NCI-H2029 (cell line): ENCODE measurements at places on chromosomes 11 and 22.

GRCh38 chr11:9332655-9333054 is 18.3 kb upstream of the TMEM41B start:
- no peak for DNase-seq

- no peak for DNase-seq
These were observed 41.6 kb downstream of the ACER3 start for GRCh38 chr11:76902121-76903014.

DNA sequence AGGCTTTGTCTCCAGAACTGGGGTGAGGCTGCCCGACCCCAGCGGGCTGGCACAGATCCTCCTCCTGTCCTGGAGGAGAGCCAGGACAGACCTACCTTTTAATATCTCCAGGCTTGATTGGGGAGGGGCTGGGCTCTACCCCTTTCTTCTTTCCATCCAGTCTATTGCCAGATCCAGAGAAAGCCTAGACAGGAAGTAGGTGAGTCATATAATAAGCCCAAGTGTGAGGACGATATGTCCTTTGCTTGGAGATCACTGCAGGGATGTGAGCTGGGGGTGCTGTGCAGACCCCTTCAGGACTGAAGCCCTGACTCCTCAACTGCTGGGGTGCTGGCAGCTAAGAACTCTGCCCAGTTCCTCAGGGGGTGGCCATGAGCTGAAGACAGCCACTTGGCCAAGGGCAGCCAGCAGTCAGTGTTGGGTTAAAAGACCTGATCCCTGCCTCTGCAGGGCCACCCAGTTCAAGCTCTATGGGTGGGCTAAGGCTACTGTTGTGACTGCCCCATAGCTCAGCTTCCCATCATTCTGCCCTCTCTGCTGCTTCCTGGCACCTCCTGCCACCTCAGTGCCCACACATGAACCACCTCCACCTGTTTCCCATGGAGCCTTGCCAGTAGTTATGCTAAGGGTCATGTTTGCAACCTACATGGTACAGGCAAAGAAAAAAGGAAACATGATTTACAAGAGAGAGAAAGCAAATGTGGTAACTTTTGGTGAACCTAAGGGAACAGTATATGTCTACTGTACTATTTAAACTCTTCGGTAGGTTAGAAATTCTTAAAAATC is 8.3 kb upstream of the C22orf39 start:
- no peak for DNase-seq

GRCh38 chr11:105000797-105001196 is 22.2 kb downstream of the CASP5 start:
- DNase-seq, result no peak

- DNase-seq, result peak; percentile 35
These were observed 21.9 kb upstream of the SCN2B start for GRCh38 chr11:118198370-118198769.

DNA sequence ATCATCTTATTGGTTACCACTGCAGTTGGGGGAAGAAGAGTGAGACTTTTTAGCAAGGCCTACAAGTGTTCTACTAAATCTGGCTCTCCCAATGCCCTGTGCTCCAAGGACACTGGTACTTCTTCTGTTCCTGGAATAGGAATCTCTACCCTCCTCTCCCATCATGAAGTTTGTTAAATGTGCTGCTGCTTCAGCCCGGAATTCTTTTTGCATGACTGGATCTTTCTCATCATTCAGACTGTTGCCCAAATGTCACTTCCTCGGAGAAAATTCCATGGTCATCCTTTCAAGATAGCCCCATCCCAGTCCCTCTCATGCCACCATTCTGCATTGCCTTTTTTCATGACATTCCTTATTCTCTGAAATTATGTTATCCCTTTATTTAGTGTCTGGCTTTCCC is 400.8 kb downstream of the SOX6 start:
- DNase-seq, result no peak

GRCh38 chr22:46462726-46463371 is 74.6 kb downstream of the CELSR1 start:
- DNase-seq, result no peak

DNA sequence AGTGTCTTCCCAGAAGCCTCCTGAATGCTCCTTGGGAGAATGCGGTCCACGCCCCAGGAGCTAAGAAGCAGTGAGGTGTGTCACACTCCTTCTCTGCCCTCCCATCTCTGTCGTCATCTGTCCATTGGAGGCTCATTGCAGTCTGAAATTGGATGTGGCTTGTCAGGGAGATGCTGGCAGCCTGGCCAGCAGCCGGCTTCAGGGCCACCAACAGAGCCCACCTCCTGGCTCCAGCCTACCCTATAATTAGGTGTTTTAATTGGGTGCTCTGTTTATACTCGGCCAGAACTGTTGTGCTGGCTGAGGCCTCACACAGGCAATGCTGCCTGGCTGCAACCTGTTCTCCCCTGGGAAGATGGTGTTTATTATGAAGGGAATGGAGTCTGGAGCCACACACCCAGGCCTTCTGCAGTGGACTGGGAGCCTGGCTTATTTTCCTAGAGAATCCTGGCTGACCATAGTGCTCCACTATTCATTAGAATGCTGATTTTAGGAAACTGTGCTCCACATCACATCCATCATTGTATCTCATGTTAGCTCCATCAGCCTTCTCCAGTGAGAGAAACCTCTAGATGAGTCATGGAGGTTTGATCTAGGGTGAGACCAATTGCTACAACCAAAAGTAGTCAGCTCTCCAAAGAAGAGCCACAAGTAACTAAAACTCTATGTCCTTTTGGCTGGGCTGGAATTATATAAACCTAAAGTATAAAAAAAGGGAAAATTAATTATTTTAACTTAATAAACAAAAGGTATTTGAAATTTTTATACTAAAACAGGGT is 86.8 kb upstream of the CRTAM start:
- DNase-seq, result no peak

DNA sequence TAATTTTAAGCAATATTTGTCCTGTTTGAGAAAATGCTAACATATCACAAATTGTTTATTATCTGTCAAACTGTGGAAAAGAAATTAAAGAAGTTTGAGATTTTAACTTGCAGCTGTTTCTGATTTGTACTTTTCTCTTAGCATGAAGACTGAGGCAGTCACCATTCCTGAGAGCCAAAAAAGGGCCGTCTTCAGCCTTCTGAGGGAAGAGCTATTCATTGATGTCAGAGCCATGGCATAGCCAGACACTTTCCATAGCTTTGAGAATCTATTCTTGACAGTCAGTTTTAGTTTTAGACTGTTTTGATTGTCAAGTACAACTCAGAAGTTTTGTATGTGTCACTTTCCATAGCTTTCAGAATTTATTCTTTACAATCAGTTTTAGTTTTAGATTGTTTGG is 32.1 kb downstream of the YAP1 start:
- no peak for DNase-seq

GRCh38 chr11:9078113-9079086 is 13.0 kb downstream of the SCUBE2 start:
- DNase-seq, result no peak

DNA sequence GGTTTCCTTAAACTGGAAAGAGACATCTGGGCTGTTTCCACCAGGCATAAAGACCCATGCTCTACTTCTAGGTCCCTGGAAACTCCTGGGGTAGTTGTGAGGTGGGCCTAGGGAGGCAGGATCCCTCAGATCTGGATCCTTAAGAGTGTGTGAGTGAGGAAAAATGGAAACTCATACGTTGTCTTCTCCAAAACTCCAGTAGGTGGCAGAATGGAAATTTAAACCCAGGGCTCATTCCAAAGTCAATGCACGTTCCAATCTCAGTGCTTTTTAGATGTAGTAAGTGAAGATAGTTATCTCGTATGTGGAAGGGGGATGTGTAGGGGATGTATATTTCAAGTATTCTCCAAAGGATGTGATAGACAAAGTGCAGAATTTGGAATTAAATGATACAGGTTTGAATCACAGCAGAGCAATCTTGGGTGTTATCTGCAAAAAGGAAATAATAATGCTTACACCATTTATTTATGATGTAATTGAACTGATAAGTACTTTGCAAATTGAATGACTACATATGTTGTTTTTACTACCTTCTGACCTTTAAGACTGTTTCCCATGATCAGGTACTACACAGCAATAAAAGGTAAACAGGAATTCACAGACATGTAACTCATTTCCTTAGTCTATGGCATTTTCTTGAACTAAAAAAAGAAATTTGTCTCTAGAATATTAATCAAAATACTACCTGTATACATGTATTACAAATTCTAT is 13.1 kb upstream of the MMP1 start:
- no peak for DNase-seq

GRCh38 chr11:33620423-33621171 is 80.0 kb downstream of the C11orf91 start:
- DNase-seq, result no peak

- DNase-seq, result no peak
These were observed 13.6 kb downstream of the INCENP start for GRCh38 chr11:62137276-62137861.

- DNase-seq, result no peak
These were observed 79.4 kb upstream of the ISX start for GRCh38 chr22:34986523-34986922.

- no peak for DNase-seq
These were observed at the start of gene MMP13 for GRCh38 chr11:102955624-102956023. MMP13 (minus strand) TSS chr11:102955732; CDS start chr11:102955705, 27 bp downstream.

DNA sequence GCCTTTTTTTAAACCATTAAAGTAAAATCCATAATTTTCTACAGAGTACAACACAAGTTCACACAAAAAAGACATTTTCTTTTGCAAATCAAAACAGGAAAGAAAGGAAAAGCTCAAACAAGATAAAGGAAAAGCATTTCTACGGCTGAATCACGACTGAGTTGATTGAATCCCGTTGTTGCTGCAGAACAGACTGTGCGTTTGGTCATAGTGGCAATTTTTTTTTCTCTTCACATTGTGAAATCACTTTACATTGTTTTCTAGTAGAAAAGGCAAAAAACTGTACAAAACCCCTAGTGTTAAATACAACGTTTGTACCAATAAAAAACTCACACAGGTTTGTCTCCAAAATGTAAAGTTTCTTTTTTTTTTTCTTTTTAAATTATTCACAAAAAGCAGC is 17.3 kb upstream of the RAPSN start:
- no peak for DNase-seq

GRCh38 chr11:19311308-19312030 is 70.7 kb upstream of the E2F8 start:
- DNase-seq, result peak; percentile 25

DNA sequence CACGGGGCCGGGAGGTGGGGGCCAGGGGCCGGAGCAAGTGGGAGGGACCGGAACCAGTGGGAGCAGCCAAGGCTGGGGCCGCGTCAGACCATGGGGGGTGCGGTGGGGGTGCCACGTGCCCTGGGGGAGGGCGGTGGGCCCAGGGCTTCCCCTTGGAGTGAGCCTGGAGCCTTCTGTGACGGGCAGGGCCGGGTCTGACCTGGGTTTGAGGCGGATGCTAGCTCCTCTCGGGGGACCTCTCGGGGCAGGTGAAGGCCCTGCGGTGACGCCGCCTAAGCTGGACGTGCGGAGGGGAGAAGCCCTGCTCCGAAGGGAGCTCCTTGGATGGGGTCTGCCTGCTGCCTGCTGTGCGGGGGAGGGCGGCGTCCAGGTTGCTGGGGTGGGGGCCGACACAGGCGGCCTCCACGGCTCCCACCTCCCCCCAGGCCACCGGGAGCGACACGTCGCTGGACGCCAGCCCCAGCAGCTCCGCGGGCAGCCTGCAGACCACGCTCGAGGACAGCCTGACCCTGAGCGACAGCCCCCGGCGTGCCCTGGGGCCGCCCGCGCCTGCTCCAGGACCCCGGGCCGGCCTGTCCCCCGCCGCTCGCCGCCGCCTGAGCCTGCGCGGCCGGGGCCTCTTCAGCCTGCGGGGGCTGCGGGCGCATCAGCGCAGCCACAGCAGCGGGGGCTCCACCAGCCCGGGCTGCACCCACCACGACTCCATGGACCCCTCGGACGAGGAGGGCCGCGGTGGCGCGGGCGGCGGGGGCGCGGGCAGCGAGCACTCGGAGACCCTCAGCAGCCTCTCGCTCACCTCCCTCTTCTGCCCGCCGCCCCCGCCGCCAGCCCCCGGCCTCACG is 115.0 kb downstream of the CACNA1I start:
- DNase-seq, result no peak

DNA sequence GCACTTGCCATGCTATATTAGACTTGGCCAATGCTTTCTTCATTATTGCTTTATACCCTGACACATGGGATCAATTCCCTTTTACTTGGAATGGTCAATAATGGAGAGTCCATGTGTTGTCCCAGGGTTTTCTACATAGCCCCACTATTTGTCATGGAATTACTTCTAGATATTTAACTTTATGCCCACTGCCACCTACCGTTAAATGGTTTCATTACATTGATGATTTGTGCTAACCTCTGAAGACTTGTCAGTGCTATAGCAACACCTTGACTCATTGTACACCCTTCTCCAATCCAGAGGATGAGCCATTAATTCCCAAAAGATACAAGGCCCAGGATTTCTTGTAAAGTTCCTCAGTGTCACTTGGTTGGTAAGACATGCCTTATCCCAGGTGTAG is 31.4 kb upstream of the SLC22A25 start:
- no peak for DNase-seq

DNA sequence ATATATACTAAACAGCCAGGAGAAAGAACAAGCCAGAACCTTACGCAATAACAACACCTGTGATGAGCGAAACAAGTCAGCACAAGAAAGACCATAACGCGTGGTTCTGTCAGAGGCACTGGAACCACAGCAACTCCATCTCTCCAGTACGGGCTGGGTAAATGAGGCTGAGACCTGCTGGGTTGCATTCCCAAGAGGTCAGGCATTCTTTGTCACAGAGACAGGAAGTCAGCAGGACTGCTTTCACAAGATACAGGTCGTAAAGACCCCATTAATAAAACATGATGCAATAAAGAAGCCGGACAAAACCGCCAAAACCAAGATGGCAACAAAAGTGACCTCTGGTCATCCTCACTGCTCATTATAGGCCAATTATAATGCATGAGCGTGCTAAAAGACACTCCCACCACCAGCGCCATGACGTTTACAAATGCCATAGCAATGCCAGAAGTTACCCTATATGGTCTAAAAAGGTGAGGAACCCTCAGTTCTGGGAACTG is 21.7 kb downstream of the TPST2 start:
- no peak for DNase-seq

DNA sequence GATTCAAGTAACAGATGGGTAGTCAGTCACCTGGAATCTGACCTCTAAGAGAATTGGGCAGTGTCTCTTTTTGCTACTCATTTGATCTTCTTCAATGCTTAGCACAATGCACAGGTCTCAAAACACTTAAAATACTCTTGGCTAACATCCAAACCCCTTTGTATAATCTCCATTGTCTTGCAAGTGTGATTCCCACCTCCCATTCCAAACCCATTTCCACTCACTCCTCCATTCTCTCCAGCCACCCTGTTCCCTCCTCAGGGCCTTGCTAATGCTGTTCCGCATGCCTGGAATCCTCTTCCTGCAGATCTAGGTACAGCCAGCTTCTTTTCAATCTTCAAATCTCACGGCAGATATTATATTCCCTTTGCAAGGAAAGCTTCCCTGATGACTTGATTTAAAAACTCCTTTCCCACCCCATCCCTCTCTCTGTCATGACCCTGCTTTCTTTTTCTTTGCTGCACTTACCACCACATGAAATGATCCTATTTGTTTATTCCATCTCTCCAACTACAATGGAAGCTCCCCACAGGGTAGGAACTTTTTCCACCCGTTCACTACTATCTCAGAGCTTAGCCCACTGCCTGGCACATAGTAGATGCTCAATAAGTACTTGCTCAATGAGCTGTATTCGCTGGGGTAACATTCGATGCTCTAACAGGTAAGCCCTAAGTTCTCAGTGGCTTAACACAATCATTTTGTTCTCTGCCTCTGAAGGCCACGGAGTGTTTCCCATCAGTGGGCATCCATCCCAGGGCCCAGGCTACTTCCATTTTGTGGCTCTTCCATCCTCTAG is 121.7 kb downstream of the MN1 start:
- DNase-seq, result no peak

- no peak for DNase-seq
These were observed 54.5 kb downstream of the TRIM44 start for GRCh38 chr11:35717043-35717442.
